ENCODE measurements at places on chromosomes 7 and 10.

DNA sequence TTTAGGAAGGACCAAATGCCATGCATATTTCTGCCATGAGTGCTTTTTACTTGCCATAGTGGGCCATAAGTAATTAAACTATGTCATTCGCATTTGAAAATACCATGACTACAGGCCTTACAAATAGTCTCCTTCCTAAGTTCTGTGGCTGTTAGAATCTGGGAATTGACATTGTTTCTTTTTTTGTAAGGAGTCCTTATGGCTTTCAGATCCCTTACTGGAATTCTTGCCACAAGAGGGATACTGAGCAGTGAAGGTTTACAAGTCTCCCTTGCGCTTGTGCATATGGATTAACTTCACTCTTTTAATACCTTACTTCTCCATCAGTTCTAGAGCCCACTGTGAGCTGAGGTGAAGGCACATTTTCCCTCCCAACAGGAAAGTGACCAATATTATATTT is 166.0 kb downstream of the NRG3 start:
- no peak for DNase-seq

DNA sequence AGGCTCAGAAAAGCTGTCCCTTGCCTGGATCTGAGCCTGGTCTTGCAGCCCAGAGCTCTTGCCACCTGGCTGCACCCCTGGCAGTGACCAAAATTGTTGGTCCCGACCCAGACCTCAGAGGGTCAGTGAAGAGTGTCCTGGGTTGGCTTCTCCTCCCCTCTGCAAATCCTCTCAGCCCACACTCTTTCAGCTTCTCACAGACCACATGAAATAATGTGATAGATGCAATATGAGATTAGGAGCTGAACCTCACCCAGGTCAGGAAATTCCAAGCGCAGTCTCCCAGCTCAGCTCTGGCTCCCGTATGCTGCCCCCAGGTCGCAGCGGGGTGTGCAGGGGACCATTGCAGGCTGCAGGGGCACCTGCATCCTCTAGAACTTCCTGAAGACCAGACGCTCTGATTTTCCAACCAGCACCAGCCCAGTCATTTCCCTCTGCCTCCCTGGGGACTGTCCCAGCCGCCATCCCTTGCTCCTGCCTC is 19.6 kb upstream of the RET start:
- DNase-seq: no peak

- DNase-seq: no peak
Measured at GRCh38 chr10:120403109-120403508, 53.9 kb upstream of the PLPP4 start.

GRCh38 chr7:8274589-8274988 is 12.6 kb upstream of the ICA1 start:
- no peak for DNase-seq

GRCh38 chr10:2920168-2920567 is 147.2 kb upstream of the PFKP start:
- DNase-seq: no peak

GRCh38 chr10:50347394-50347802 is 96.1 kb upstream of the ASAH2 start:
- no peak for DNase-seq

- no peak for DNase-seq
Measured at GRCh38 chr7:135160858-135161653, 9.5 kb downstream of the CYREN start.

- no peak for DNase-seq
Measured at GRCh38 chr7:135151132-135151531, 3.3 kb downstream of the TMEM140 start.

DNA sequence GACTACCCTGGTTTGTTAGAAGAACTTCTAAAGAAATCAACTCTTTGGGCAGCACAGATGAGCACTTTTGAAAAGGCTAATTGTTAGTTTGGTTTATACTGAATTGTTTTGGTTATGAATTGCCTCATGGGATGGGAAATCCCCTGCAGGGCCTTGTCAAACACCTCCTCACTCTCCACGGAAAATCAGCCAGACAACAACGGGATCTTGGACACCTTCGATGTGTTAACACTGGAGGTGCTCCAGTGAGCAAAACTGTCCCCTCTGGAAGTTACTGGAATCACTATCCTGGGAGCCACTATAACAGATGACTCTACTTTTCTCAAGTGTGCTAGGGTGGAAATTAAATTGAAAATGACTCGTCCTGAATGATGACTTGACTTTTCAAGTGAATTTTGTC is 38.7 kb downstream of the CDK6 start:
- no peak for DNase-seq

GRCh38 chr7:117210397-117210796 is 112.5 kb downstream of the WNT2 start:
- no peak for DNase-seq

- DNase-seq: no peak
Measured at GRCh38 chr10:104056619-104057273, 28.9 kb downstream of the COL17A1 start.

- DNase-seq: no peak
Measured at GRCh38 chr7:36964297-36964696, 240.0 kb upstream of the AOAH start.

DNA sequence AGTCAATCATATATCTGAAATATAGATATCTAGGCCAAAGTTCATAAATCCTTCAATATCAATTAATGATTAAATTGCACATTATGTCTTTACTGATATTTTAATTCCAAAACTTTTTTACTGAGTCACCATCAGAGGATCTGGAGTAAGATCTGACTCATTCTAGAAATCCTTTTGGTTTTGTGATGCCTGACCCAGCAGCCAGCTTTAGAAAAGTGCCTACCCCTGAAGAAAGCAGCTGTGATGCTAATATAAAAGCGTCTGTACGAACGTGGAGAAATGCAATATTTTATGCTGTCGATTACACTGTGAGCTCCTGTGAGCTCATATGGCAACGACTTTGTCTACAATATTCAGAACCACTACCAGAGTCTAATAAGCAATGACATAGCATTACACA is 142.5 kb upstream of the LRRTM3 start:
- DNase-seq: no peak

DNA sequence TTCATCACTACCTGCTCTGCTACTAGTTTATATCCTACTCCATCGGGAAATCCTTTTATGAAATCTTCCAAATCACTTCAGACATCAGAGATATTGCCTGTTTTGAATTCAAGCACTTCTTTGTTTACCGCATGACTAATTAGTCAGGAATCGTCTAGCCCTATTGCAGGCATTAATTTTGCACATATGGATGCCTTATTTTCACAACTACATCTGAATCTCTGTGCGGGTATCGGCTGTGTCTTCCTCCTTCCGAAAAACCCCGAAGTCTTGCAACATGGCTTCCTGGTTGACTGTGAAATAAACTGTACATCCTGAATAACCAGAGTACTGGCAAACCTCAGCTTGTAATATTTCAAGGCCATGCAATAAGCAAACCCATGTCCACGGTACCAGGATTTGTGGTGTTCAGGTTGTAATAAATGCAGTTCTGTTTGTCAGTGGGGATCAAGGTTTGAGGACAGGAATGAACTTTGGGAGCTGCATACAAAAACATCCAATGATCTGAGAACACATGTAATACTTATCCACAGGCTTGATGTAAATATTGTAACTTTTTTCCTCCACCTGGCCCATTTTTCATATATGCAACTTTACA is 642.1 kb downstream of the PARD3 start:
- no peak for DNase-seq

DNA sequence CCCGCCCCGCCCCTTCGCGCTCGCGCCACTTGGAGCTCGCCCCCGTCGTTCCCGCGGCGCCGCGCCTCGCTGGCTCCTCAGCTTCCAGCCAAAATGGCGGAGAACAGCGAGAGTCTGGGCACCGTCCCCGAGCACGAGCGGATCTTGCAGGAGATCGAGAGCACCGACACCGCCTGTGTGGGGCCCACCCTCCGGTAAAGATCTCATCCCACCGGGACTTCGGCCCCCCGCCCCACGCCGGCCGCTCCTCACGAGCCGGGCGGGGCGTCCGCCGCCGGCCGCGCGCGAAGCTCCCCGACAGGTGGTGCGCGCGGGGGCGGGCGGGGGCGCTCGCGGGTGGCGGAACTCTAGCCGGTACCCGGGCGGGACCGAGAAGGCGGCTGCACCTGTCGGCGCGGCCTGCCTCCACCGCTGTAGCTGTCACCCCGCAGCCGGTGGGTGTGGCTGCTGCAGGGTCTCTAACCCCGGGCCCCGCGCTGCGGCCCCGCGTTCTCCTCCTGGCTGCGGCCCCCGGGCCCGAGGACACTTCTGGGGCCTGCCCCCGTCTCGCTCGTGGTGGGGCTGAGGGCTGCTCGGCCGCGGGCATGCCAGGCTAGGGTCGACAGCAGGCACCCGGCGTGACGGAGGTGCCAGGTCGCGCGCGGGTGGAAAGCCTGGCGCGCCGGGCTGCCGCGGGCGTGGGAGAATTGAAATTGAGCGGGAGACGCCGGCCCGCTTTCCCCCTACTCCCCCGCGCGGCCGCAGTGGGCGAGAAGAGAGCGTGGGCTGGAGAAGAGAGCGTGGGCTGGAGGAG is at the start of gene EXOC6:
Gene EXOC6, plus strand, starts transcription at position 80 of the 793 bp plus-strand sequence. Its CDS starts 14 bp downstream, at position 94.
- DNase-seq: peak; percentile 84

GRCh38 chr10:46544989-46545791 is 11.3 kb downstream of the GPRIN2 start:
- DNase-seq: no peak

All from CD4-positive, alpha-beta T cell treated with Interferon alpha-2 for 1 hour (primary cell).